ENCODE measurements at places on chromosomes 3 and 15.

DNA sequence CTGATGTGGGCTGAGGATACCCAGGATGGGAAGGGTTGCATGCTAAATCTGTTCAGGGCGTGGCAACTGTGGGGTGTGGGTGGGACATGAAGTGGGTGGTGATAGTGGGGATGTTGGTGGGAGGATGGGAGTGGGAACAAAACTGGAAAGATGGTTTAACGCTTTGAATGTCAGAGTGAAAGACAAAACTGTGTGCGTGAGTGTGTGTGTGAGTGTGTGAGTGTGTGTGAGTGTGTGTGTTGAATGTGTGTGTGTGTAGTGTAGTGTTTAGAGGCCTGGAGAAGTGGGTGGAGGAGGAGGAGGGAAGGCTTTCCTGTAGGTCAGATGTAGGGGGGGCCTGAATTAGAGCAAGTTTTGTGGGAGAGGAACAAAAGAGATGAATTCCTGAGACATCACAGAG, 44.2 kb upstream of the ONECUT1 start:
- DNase-seq = no peak

DNA sequence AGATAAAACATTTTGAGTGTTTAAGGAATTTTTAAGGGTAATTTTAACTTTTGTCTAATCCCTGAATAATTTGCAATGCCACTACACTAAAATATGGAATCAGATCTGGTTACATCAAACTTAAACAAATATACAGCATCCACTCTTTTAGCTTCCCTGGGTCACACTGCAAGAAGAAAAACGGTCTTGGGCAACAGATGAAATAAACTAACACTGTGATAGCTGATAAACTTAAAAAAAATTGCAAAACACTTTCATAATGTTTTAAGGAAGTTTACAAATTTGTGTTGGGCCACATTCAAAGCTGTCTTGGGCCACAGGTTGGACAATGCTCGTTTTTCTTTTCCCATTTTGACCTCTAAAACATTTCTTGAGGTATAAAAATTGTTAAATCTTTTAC, 34.3 kb downstream of the CCDC66 start:
- DNase-seq = no peak

DNA sequence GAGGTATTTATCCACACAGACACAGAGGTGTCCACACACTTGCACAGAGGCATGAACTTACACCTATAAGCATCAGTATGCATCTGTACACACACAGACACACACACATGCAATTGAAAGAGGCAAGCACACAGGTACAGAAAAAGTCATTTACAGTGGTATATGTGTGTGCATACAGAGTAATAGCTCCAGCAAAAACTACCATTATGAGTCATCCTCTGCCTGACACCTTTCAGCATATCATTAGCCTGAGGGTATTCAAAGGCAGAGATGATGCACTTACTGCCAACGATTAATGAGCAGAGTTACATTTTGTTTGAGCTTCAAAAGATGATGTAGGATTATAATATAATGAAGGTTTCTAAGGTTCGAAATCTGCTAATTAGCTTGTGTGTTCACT, 100.3 kb upstream of the TPRG1 start:
- DNase-seq = no peak

- no peak for DNase-seq
Measured at GRCh38 chr3:121490161-121490560, 55.6 kb downstream of the POLQ start.

- DNase-seq = no peak
Measured at GRCh38 chr3:128051459-128051836, 789 bp upstream of the SEC61A1 start.

GRCh38 chr3:43249405-43249804, 36.9 kb upstream of the SNRK start:
- no peak for DNase-seq

GRCh38 chr3:11543141-11543947, 100.4 kb downstream of the VGLL4 start:
- no peak for DNase-seq

GRCh38 chr15:85795337-85796305, 896 bp upstream of the KLHL25 start:
- DNase-seq = no peak

Data from COR-L47 (cell line).